ENCODE measurements at places on chromosomes 2 and 18.
A peak's percentile ranks its signal among the peaks of the same experiment; 100 is the strongest.

- no peak for DNase-seq
These were observed 32.7 kb upstream of the RIT2 start for GRCh38 chr18:43148231-43148630.

DNA sequence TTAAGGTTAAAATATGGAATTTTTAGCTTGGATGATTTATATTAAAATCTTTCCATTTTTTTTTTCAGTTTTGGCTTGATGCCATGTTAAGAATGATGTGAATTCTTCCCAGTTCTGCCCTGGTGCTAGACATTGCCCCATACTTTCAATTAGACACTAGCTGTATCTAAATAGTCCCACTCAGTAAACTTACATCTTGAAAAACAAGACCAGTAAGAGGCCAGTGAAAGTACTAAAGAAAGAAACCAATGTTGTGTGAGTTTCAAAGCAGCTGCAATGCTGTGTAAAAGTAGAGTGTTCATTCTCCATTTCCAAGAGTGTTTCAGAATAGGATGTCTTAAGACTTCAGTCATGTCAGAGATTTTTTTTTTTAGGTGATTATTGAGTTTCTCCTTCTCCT lies 40.0 kb upstream of the CYBRD1 start:
- DNase-seq: no peak

GRCh38 chr18:31566576-31567306 lies 24.9 kb upstream of the TTR start:
- DNase-seq: no peak

DNA sequence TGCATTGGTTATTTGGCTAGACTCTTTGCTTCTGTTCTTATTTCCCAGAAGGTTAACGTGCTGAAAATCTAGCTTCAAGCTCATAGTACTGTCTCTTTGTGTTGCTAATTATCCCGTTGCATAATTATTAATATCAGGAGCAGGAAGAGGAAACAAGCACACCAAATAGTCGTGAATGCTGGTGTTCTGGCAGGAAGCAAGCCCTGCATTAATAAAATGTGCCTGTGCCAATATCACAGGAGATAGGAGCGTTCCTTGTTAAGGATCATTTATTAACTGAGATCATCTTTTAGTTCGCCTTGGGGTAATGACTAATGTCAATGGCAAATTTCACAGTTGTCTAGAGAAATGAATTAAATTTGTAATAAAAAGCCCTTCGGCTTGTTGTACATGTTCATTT lies 893.0 kb upstream of the POU3F3 start:
- no peak for DNase-seq

GRCh38 chr2:60861736-60862135 lies 19.6 kb upstream of the REL start:
- DNase-seq: no peak

- DNase-seq: no peak
These were observed 267.6 kb upstream of the RAB12 start for GRCh38 chr18:8341481-8342230.

DNA sequence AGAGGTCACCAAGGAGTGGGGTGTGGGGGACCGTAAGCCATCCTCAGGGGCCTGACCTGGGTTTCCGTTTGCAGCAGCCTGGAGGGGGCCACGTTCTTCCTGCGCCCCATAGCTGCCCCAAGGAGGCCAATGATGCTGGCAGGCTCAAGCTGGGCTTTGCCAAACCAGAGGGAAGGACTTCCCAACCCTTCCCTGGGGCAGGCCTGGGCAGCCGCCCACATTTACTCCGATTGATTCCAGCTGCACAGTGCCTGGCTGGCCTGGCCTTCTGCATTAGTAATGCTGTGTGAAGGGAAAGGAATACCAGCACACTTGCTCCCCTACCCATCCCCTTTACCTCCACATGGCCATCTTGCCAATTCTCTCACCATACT lies 360.6 kb upstream of the SLC14A2 start:
- DNase-seq: no peak

- DNase-seq: no peak
These were observed 28.2 kb downstream of the TUBB6 start for GRCh38 chr18:12336171-12336613.

- DNase-seq: no peak
These were observed 59.3 kb downstream of the ARHGEF33 start for GRCh38 chr2:38948995-38949394.

DNA sequence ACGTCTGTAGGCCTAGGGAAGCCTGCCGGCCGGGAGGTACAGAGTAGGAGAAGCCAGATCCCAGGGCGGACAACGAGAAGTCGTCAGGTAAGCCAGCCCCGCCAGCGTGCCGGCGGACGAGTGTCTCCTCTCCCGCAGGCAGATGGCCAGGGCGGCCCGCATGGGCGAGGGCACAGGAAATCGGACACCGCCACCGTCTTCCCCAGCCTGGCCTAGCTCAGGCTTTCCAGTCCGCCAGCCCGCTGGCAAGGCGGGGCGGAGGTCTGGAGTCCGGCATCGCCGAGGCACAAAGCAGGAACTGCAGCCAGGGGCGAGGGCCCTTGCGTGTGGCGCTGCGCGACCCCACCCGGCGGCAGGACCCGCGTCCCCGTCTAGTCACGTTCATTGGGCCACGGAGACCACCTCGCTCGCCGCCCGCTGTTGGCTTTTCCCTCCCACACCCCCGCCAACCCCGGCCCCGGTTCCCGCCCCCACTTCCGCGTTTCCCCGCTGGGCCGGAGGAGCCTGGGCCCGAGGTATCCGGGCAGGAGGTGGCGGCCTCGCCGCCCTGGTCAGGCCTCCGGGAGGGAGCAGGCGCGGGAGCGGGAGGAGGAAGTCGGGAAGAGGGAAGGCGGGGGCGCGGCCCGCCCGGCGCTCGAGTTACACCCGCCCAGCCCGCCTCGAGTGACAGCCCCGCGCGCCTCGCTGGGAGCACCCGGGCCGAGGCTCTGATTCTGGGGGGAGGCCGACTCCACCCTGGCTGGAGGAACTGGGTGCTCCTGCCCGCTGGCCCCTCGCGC lies at the start of gene GPD2:
Gene GPD2 (plus strand): TSS at position 662 of the 779 bp plus-strand sequence. CDS start 39,727 bp downstream, outside the sequence.
- DNase-seq: peak; percentile 84

DNA sequence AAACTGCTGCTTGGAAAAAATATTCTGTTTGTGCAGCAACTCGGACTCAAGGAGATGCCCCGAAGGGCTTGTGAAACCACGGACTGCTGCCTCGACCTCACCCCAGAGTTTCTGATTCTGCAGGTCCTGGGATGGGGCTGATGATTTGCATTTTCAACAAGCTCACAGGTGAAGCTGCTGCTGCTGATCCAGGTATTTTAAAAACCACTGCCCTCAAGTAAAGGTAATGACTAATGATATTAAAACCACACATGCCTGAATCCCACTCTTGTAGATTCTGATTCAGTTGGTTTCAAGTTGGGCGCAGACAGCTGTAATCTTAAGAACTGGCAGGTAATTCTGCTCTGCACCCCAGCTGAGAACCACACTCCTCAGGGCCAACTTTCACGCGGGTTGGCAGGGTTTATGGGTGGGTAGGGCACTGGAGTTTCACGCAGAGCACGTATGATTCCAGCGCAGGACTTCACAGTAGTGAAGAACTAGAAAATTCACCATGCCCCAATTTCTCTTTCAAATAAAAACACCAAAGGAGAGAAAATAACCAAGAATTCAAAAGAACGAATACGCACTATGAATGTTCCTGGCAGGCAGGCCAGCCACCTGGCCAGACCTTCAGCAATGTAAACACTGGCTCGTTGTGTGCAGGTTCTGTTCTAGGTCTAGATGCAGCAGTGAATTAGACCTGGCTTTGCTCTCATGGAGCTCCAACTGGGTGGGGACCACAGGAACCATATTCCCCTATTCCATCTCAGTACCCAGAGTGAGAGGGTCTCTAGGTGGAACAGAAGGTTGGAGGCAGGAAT lies 74.6 kb upstream of the ZFP36L2 start:
- DNase-seq: no peak

GRCh38 chr2:97996679-97997078 lies 931 bp upstream of the TMEM131 start:
- DNase-seq: no peak

DNA sequence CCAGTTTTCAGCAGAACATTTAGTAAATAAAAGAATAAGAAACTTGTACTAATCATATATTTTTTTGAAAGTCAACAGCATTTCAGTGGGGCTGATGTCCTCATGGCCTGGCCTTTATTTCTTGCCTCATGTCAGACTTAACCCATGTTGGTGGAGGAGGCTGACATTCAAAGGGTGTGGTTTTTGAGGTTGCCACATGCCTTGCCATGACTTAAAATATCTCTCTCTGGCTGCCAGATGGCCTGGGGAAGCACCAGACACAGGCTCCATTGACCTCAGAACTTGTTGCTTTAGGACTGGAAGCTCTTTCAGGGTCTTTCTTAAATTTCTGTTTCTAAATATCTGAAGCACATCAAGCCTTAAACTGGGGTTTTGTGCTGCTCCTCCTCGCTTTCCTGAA lies 32.5 kb upstream of the CD28 start:
- no peak for DNase-seq

GRCh38 chr2:17301437-17301836 lies 216.8 kb downstream of the RAD51AP2 start:
- DNase-seq: no peak

DNA sequence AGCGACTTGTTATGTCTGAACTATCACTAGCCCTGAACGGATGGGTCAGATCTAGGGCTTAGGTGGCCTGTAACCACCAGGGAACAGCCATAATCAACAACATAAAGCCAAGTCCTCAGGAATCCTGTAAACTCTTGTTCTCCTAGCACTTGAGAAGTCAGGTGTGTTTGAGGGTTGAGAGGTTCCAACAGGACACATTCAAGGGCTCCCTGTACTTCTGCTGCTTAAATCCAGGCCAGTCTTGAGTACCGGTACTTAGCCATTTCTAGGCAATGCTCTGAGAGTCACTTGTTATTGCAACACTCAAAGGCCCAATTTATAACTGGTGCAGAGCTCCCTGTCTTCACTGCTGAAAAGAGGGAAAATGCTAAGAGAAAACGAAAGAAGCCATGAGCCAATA lies 21.6 kb upstream of the SLC40A1 start:
- no peak for DNase-seq

GRCh38 chr2:240219208-240219890 lies 78.9 kb upstream of the OTOS start:
- no peak for DNase-seq

- DNase-seq: no peak
These were observed 5.8 kb downstream of the CRIM1 start for GRCh38 chr2:36361396-36361795.

- no peak for DNase-seq
These were observed 336.9 kb downstream of the RIT2 start for GRCh38 chr18:42778445-42779042.

DNA sequence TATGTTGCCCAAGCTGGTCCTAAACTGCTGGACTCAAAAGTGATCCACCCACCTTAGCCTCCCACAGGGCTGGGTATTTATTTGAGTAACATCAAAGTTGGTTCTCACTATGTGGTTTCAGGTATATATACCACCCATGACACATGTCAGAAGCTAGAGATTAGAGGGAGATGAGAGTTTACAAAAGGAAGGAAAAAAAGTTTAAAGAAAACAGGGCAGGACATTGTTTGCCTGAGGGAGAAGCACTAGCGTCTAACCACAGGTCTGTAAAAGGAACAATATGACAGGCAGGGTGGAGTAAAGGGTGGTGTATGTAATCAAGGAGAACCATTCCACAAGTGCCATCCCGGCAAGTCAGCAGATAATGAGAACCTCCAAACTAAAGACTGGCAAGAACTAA lies 8.5 kb downstream of the CEP76 start:
- DNase-seq: no peak

- DNase-seq: no peak
These were observed 42.0 kb downstream of the TTR start for GRCh38 chr18:31633392-31634330.

- DNase-seq: no peak
These were observed 53.9 kb upstream of the B3GNT2 start for GRCh38 chr2:62142054-62142453.

DNA sequence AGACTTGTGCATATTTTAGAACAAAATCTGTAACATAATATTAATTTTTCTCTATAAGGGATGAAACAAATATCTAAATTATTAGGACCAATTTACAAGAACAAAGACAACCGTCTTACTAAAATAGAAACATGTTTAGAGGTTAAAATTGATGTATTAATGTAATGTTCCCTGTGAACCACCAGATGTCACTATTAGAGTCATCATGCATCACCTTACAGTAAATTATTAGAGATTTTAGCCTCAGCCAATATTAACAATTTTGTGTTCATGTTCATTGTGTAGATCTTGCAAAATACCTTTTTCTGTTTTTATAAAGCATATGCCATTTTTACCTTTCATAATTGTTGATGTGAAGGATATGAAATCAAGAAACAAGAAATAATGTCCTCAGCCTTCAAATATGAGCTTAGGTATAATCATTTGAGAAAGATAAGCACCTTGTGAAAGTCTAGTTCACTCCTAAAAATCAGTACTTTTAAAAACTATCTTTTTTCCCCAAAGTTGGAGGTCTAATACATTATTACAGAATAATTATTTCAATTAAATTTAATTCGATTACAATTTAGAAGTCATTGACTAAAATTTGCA lies 344.3 kb upstream of the KCNH7 start:
- DNase-seq: no peak

DNA sequence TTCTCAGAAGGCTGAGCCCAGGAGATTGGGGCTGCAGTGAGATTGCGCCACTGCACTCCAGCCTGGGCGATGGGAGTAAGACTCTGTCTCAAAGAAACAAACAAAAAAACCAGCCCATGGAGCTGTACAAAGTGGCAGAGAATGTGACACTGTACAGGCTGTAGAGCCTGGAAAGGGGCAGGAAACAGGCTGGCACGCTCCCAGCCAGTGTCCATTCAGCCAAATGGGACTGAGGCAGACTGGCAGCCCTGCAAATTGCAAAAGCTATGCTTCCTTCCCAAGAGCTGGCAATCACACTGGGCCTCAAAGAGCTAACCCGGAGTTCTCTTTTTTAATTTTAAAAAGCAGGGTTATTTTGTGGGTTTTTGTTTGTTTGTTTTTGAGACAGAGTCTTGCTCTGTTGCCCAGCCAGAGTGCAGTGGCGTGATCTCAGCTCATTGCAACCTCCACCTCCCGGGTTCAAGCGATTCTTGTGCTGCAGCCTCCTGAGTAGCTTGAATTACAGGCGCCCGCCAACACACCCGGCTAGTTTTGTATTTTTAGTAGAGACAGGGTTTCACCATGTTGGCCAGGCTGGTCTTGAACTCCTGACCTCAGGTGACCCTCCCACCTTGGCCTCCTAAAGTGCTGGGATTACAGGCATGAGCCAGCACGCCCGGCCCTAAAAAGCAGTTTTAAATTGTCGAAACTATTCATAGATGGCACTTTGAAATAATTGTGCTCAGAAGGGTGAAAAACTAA lies 42.8 kb downstream of the SCRN3 start:
- no peak for DNase-seq

- no peak for DNase-seq
These were observed 19.5 kb downstream of the SLC25A52 start for GRCh38 chr18:31741097-31741735.

GRCh38 chr2:237244976-237245646 lies 159.4 kb downstream of the COPS8 start:
- DNase-seq: no peak
